Effector memory CD4-positive, alpha-beta T cell (primary cell): ENCODE measurements at places on chromosomes 5 and 9.

- no peak overlapping the region for H3K27ac ChIP-seq
- no peaks in the 10 kb centered on the region for H3K36me3 ChIP-seq
- no peaks in the 10 kb centered on the region for H3K4me1 ChIP-seq
- no peak for DNase-seq
Observed at GRCh38 chr5:2453781-2454180, 297.7 kb downstream of the IRX2 start.

DNA sequence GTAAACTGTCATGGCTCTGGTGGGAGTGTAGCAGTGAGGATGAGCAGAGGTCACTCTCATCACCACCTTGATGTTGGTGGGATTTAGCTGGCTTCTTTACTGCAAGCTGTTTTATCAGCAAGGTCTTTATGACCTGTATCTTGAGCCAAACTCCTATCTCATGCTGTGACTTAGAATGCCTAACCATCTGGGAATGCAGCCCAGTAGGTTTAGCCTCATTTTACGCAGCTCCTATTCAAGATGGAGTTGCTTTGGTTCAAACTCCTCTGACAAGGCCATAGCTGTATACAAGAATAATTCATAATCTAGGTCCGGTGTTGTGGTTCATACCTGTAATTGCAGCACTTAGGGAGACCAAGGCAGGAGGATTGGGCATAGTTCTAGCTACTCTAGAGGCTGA is 85.1 kb downstream of the ARRDC3 start:
- H3K4me1 ChIP-seq, result no peaks in the 10 kb centered on the region
- no peak overlapping the region for H3K27ac ChIP-seq
- H3K4me3 ChIP-seq, result no peak overlapping the region
- no peak for DNase-seq
- no peaks in the 10 kb centered on the region for H3K36me3 ChIP-seq

DNA sequence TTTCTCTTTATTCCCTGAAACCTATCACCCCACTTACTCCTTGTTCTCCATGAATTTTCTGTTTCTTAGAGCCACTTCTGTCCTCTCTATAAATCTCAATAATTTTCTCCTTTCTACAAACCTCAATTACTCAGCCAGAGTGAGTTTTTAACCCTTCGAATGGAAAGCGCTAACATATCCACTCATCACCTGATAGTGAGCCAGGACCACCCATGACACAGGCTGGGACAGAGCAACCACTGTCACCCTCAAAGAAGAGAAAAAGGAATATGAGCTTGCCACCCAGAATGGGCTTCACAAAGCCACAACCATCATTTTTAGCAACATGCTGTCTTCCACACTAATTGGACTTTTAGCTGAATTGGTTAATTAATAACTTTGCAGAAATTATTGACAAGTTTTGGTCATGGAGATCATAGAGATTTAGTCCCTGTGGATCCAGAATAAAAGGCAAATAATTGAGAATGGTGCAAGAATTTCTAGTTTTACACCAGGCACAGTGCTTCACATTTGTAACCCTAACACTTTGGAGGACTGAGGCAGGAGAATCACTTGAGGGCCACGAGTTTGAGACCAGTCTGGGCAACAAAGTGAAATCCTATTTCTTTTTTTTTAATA is 32.1 kb upstream of the SELENOP start:
- H3K4me3 ChIP-seq, result no peak overlapping the region
- no peaks in the 10 kb centered on the region for H3K27me3 ChIP-seq
- H3K27ac ChIP-seq, result no peak overlapping the region
- DNase-seq, result no peak
- H3K4me1 ChIP-seq, result no peaks in the 10 kb centered on the region

DNA sequence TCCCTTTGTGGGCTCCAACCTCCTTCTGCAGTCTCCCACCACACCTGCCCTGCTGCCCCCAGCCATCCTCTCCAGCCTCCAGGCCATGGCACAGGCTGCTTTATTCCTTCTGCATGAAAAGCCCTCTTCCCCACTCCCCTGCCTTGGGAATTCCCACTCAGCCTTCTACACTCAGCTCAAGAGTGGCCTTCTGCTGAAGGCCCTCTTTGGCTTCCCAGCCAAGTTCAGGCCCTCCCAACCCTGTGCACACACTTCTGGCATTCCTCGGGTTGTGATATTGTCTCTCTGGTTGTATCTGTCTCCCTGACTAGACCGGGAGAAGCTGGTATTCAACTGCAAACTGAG is 5.7 kb downstream of the SHB start:
- H3K4me3 ChIP-seq, result no peak overlapping the region
- H3K4me1 ChIP-seq, result peaks cover 14% of the 10 kb centered on the region
- no peaks in the 10 kb centered on the region for H3K27me3 ChIP-seq
- no peak for DNase-seq
- no peak overlapping the region for H3K27ac ChIP-seq

- no peaks in the 10 kb centered on the region for H3K4me1 ChIP-seq
- no peak overlapping the region for H3K4me3 ChIP-seq
- H3K27ac ChIP-seq, result no peak overlapping the region
- H3K27me3 ChIP-seq, result no peaks in the 10 kb centered on the region
Observed at GRCh38 chr5:21663082-21663481, 1190.1 kb downstream of the CDH12 start.

DNA sequence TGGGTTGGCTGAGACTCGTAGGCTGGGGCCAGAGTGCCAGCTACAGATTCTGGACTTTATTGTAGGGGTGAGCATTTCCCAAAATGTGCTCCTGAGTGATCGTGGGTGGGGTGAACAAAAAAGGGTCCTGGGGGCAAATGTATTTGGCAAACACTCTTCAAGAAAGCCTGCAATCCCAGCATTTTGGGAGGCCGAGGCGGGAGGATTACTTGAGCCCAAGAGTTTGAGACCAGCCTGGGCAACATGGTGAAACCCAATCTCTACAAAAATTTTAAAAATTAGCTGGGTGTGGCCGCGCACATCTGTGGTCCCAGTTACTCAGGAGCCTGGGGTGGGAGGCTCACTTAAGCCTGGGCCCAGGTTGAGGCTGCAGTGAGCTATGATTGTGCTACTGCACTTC is 55.5 kb upstream of the CDKN2AIPNL start:
- H3K27ac ChIP-seq, result no peak overlapping the region
- H3K36me3 ChIP-seq, result no peaks in the 10 kb centered on the region
- H3K4me3 ChIP-seq, result no peak overlapping the region
- H3K4me1 ChIP-seq, result peaks cover 17% of the 10 kb centered on the region
- no peak for DNase-seq
- H3K27me3 ChIP-seq, result no peaks in the 10 kb centered on the region

DNA sequence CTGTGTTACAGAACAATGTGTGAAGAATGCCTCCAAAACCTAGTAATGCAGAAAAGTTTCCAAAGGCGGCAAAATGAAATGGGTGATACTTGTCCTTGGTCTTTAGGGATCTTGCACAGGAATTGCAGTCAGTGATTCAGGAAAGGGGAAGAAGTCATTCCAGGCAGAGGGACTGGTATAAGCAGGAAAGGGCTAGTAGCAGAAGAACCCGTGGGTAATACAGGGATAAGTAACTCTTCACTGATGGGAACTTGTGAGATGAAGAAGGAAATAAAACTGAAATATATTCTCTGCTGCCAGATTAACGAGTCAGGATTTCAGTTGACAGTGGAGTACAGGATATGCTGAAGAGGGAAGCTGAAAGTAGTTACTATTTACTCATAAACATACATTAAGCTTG is 1.2 kb downstream of the SRFBP1 start:
- no peak overlapping the region for H3K27ac ChIP-seq
- H3K4me3 ChIP-seq, result peak overlapping the region; percentile 0
- H3K36me3 ChIP-seq, result no peaks in the 10 kb centered on the region
- no peak for DNase-seq

- no peaks in the 10 kb centered on the region for H3K4me1 ChIP-seq
- H3K4me3 ChIP-seq, result no peak overlapping the region
- H3K27me3 ChIP-seq, result no peaks in the 10 kb centered on the region
- H3K27ac ChIP-seq, result no peak overlapping the region
- H3K36me3 ChIP-seq, result no peaks in the 10 kb centered on the region
Observed at GRCh38 chr9:13603921-13604320, 324.4 kb upstream of the MPDZ start.

DNA sequence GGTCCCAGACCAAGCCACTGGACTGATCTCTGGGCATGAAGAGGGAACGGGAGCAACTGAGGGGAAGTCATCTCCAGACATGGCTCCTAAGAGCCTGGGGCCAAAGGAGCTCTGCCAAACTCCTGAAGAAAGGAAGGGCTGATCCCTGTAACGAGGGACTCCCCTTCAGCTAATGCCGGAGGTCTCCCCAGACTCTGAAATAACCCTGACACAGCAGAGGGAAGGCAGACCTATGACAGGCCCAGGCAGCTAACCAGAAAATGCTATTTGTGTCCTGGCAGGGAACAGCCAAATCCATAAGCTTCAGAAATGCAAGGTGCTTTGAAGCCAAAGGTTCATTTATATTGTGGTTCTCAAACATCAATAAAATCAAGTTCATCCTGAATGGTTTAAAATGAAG is 30.9 kb downstream of the APTX start:
- no peaks in the 10 kb centered on the region for H3K27me3 ChIP-seq
- DNase-seq, result no peak
- peaks cover 9% of the 10 kb centered on the region for H3K36me3 ChIP-seq

- H3K27ac ChIP-seq, result no peak overlapping the region
- H3K4me3 ChIP-seq, result no peak overlapping the region
- H3K27me3 ChIP-seq, result no peaks in the 10 kb centered on the region
- H3K36me3 ChIP-seq, result peaks cover 28% of the 10 kb centered on the region
- DNase-seq, result peak; percentile 14
Observed at GRCh38 chr5:53095931-53096525, 13.5 kb downstream of the MOCS2 start.

DNA sequence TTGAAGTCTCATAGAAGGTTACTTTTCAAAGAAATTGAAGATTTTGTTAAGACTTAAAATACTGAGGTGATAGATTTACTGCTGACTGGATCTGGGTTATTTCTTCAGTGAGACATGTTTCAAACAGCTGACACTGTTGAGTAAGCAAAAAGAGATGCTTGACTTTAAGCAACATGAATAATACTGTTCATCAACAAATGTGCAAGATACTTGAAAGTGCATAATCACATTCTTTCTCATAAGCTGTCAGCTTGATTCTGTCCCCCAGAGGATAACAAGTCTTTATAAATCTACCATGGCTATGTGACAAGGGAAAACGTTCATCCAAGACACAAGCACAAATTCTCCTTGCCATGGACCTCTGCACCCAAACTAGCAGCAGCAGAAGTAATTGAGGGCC is 260.1 kb upstream of the CDH18 start:
- no peak for DNase-seq
- H3K4me3 ChIP-seq, result no peak overlapping the region
- no peak overlapping the region for H3K27ac ChIP-seq
- no peaks in the 10 kb centered on the region for H3K4me1 ChIP-seq
- no peaks in the 10 kb centered on the region for H3K36me3 ChIP-seq
- H3K27me3 ChIP-seq, result no peaks in the 10 kb centered on the region

- DNase-seq, result no peak
- H3K36me3 ChIP-seq, result no peaks in the 10 kb centered on the region
- H3K4me1 ChIP-seq, result no peaks in the 10 kb centered on the region
- H3K4me3 ChIP-seq, result no peak overlapping the region
Observed at GRCh38 chr5:31898036-31898632, 259.2 kb downstream of the PDZD2 start.

DNA sequence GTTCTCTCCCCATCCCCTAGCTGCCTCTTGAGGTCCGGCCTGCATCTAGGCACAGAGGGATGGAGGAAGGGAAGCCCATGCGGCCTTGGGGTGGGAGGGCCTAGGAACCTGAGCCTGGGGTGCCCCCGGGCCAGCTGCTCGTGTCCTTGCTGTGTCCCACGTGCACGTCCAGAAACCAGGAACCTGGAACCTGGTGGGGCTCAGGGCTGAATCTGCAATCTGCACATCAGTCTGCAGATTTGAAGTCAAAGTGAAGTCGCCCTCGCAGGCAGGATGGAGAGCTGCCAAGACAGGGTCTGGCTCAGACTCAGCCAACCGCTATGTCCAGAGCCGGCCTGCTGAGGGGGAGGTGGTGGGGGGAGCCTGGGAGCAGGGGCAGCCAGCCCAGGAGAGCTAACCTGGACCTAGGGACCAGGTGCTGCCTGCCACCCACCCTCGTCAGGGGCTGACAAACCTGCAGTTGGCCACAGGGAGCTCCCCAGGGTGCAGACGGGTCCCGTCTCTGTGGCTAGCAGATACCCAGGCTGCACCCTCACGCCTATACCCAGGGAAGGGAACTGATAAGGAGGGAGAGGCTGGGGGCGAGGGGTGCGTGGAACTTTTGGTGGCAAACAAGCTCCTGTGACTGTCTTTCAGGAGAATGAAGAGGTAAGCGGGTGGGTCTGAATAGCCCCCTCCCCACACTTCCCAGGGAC is 103.5 kb upstream of the SIMC1 start:
- no peaks in the 10 kb centered on the region for H3K36me3 ChIP-seq
- peaks cover 4% of the 10 kb centered on the region for H3K4me1 ChIP-seq

- no peak for DNase-seq
- H3K27ac ChIP-seq, result peak overlapping the region; percentile 50
- H3K4me1 ChIP-seq, result peaks cover 72% of the 10 kb centered on the region
- H3K36me3 ChIP-seq, result no peaks in the 10 kb centered on the region
- no peaks in the 10 kb centered on the region for H3K27me3 ChIP-seq
- H3K4me3 ChIP-seq, result no peak overlapping the region
Observed at GRCh38 chr9:2022560-2022959, 7.4 kb downstream of the SMARCA2 start.

- no peaks in the 10 kb centered on the region for H3K27me3 ChIP-seq
- no peak for DNase-seq
- H3K36me3 ChIP-seq, result no peaks in the 10 kb centered on the region
- no peak overlapping the region for H3K27ac ChIP-seq
- no peak overlapping the region for H3K4me3 ChIP-seq
Observed at GRCh38 chr5:8520917-8521316, 652.0 kb downstream of the MTRR start.

- H3K27ac ChIP-seq, result no peak overlapping the region
- no peaks in the 10 kb centered on the region for H3K27me3 ChIP-seq
- H3K36me3 ChIP-seq, result no peaks in the 10 kb centered on the region
- DNase-seq, result no peak
- no peaks in the 10 kb centered on the region for H3K4me1 ChIP-seq
Observed at GRCh38 chr9:130183133-130183762, 11.0 kb downstream of the NCS1 start.

DNA sequence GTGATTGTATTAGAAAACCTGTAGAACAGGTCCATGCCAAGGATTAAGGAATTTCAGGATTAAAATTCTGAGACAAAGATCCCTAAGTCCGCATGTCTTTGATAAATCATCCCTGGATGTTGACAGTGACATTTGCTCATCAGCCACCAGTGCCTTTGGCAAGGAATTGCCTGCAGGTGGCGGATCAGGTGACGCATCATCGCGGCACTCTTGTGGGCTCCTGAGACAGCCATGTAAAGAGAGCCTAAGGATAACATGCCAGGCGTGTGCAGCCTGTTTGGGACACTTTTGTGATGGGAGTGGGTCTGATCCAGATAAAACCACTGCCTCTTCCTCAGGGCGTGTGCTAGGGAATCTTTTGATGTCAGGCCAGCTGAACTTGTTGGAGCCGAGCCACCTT is 40.6 kb downstream of the ADCY2 start:
- H3K27ac ChIP-seq, result no peak overlapping the region
- H3K36me3 ChIP-seq, result no peaks in the 10 kb centered on the region
- no peak for DNase-seq
- no peaks in the 10 kb centered on the region for H3K4me1 ChIP-seq

DNA sequence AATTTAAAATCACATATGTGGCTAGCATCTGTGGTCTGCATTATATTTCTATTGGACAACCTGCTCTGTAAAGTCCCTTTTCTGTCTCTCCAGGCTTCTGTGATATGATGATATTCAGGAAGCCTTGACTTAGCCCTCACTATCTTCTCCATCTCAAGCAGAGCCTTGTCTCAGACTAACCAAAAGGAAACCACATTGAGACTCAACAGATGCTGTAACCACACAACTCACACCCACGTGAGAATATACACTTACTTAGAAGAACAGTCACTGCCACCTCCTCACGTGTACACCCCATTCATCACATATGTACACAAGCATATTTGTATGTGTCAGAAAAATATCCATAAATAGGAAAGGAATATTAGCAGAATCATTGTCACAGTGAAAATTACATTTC is 33.6 kb downstream of the HTR4 start:
- H3K36me3 ChIP-seq, result no peaks in the 10 kb centered on the region
- no peaks in the 10 kb centered on the region for H3K4me1 ChIP-seq
- no peak overlapping the region for H3K4me3 ChIP-seq
